ENCODE measurements at places on chromosomes 2 and 18.

- no peak for DNase-seq
Measured at GRCh38 chr2:155645791-155646190, 686.7 kb downstream of the NR4A2 start.

DNA sequence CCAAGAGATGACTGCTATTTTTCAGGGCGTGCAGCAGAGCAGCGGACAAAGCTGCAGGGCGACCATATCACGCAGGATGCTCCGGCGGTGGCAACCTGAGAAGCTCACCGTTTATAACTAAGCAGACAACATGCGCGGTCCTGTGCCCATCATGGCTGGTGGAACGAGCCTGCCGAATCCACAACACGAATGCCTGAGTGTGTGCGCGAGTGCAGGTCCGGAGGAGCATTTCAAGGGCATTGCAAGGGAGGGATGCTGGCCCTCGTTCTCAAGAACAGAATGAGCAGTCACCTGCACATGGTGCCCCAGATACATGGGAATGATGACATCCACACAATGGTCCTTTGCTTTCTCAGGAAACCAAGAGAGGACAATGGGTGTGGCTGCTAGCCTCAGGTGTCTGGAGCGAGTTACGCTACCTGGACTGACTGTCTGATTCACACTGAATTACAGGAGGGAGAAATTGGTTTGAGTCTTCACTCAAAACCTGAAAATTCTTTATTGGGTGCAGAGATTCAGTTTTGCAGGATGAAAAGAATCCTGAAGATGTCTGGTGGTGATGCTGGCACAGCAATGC, 39.8 kb downstream of the TBC1D8 start:
- DNase-seq, result no peak

DNA sequence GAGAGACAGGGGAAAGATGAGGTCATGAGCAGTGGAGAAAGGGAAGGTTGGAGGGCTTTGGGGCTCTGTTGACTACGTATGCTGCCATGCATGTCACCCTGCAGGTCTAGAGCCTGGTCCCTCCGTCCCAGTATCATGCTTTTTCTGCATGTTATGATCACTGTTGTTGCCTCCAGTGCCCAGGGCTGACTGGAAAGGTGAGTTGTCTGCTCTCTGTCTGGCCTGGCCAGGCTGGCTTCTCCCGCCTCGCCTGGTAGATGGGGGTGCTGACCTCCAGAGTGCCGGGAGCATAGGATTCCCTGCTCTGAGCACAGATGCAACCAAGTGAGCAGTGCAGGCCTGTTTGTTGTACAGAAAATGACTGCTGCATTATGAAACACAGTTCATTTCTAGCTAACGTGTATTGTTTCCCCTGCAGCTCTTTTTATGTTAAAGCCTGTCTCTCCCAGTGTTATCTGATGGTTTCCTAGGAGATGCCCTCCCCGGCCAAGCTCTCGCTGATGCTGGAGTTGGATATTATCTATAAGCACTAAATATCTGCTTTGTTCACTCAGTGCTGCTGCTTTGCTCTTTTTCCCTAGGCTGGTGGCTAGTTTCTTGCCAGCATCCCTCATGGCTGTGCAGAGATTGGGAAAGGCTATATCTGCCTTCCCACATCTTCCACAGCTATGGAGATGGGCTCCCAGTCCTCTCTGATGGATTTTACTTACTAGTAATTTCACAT, 158.2 kb downstream of the TDRD15 start:
- no peak for DNase-seq

- no peak for DNase-seq
Measured at GRCh38 chr2:122414902-122415301, 659.5 kb downstream of the TSN start.

GRCh38 chr2:44200759-44201158, 32.1 kb downstream of the PPM1B start:
- no peak for DNase-seq

DNA sequence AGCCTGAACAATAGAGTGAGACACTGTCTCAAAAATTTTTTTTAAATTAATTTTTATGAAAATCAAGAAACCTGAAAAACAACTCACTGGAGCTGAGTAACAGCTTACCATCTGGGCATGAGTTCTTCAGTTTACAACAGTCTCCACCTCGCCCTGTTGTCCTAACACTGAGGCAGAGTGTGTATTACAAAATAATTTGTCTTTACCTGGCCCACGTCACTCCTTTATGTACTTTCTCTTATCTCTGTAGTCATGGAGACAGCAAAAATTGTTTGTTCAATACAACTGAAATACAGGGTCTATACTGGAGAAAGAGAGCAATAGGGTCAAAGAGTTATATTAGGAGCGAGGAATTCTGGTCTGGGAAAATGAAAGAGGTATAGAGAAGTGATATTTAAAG, 48.1 kb downstream of the CYTIP start:
- DNase-seq, result no peak

Measured in activated T-cell treated with anti-CD3 and anti-CD28 coated beads, Interleukin-2, amount 50 U/mL, for 48 hours (primary cell).